AG04449 (cell line): ENCODE measurements at places on chromosomes 2 and 18.

- no peak for DNase-seq
Measured at GRCh38 chr18:74040459-74041332, 106.9 kb downstream of the FBXO15 start.

- no peak for DNase-seq
Measured at GRCh38 chr2:143885461-143885860, 634.5 kb downstream of the ZEB2 start.

- no peak for DNase-seq
Measured at GRCh38 chr2:98480598-98480997, 35.9 kb downstream of the INPP4A start.

GRCh38 chr2:24857746-24858145 lies 62.3 kb downstream of the ADCY3 start:
- DNase-seq = no peak

- no peak for DNase-seq
Measured at GRCh38 chr18:47964053-47964452, 33.6 kb upstream of the SMAD2 start.

GRCh38 chr2:222212571-222212970 lies 86.2 kb downstream of the PAX3 start:
- no peak for DNase-seq

DNA sequence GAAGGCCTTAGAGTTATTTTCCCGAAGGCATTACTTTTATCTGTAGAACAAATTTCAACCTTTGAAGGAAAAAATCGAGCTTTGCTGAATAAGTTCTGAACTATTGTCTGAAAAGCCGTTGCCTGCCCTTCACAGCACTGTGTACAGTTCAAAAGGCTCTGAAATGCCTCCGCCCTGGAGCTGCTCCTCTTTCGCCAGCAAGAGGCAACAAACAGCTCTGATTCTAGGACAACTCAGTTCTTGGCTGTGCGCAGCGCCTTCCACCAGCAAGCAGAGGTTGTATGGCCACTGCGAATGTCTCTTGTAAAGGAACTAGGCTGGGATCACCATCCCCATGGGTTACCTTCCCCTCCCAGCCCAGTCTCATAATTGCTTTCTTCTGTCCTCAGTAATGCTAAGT lies 308.5 kb downstream of the GBX2 start:
- DNase-seq = no peak

- DNase-seq = no peak
Measured at GRCh38 chr2:942775-943460, 7.7 kb upstream of the SNTG2 start.

GRCh38 chr2:223837287-223838061 lies at the start of gene AP1S3:
TSS of gene AP1S3 (minus strand) at chr2:223837582. CDS start at chr2:223837450, 132 bp downstream.
- no peak for DNase-seq

GRCh38 chr2:47381408-47381807 lies 21.5 kb upstream of the MSH2 start:
- DNase-seq = no peak

DNA sequence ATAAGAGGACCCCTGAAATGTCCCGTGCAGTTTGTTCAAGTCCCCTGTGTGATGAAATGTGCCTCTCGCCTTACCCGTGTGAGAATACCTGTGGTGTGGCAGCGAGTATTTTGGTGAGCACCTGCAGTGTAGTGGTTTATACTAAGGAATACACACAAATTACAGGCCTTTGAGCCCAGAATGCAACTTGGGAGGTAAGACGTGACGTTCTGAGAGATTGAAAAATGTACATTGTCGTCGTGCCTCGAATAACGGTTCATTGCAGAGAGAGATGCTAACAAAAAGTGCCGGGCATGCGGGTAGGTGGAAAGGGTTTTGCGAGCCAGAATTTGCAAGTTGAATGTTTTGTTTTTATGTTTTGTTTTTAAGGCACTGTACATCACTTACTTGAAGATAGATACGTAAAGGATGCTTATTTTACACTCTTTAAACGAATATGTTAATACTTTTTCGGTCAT lies 867 bp downstream of the RBBP8 start:
- DNase-seq = no peak

DNA sequence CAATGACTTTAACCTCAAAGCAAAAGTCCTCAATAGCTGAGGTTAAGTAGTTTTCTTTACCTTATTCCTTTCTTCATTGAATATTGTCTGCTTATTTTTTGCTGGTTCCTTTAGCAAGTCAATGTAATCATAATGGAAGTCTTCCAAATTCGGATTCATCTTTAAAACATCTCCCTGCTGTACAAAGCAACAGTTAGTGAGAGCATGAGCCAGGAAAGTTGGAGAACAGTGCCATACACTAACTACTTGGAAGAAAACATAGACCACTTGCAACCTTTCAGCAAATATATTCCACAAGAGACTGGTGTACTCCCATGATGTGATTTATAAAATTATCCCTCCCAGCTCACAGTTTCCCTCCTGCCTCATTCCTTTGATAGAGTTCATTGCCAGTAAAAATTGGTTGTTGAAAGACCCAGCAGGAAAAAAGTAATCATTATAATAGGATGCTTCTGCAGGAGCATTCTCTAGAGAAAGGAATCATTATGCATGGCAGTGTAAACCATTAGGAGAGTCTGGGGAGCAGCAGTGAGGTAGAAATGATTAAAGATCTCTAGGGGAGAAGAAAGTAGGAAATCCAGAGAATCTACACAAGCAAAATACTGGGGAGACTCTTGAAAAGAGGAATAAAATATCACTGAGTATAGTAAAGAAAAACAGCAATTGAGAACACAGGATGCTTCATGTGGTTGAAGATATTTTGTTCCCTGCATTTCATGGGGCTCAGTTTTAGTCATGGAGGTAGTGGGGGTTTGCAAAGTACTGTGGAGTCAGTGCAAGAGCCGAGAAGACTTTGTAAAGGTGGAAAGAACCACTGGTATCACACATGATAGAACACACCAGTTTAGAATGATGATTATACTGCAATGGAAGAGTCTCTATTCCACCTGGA lies 38.6 kb upstream of the TTN start:
- DNase-seq = peak; percentile 28

DNA sequence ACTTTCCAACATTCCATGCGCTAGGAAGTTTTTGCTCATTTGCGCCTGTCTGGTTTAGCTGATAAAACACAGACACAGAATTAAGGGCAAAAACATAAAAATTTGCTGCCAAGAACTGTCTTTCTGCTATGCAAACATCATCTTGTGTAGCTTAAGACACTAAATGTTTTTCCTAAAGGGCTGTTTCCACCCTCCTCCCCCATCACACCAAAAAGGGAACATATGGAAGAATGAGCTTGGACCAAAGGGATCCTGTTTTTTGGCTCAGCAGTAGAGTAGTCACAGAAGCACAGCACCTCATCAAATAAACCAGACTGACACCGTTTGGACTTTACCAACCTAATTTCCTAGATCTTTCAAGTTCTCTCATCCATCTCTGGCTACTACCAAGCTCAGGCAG lies 210.1 kb downstream of the ZNF521 start:
- no peak for DNase-seq

GRCh38 chr18:57744211-57744694 lies 58.9 kb downstream of the ATP8B1 start:
- DNase-seq = no peak

DNA sequence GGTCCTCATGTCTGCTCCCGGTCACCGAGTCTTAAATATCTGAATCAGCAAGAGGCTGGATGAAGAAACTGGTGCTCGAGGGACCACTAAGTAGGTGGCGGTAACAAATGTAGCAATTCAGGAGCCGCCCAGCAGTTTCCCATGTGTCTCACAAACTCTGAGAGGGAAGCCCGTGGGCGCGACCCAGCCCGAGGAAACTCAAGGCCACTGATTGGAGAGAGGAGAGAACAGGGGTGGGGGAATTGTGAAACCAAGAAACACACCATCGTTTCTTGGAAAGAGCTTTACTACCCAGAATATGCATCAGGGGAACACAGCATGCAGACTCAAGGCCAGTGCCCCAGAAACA lies 10.8 kb downstream of the MLPH start:
- no peak for DNase-seq

DNA sequence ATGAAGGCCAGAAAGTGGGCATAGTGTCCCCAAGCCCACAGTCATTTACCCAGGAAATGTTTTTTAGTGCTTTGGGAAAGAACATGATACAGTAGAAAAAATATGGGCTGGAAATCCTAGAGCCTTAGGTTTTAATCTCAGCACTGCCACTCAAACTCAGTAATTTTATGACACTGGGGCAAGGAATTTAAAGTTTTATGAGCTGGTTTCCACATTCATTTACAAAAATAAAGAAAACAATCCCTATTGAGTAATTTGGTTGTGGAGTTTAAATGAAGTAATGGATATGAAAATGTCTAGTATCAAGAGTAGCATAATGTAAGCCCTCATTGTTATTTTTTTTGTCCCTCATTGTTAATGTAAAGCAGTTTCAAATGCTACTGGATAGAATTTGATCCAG lies 51.5 kb upstream of the FRZB start:
- no peak for DNase-seq

DNA sequence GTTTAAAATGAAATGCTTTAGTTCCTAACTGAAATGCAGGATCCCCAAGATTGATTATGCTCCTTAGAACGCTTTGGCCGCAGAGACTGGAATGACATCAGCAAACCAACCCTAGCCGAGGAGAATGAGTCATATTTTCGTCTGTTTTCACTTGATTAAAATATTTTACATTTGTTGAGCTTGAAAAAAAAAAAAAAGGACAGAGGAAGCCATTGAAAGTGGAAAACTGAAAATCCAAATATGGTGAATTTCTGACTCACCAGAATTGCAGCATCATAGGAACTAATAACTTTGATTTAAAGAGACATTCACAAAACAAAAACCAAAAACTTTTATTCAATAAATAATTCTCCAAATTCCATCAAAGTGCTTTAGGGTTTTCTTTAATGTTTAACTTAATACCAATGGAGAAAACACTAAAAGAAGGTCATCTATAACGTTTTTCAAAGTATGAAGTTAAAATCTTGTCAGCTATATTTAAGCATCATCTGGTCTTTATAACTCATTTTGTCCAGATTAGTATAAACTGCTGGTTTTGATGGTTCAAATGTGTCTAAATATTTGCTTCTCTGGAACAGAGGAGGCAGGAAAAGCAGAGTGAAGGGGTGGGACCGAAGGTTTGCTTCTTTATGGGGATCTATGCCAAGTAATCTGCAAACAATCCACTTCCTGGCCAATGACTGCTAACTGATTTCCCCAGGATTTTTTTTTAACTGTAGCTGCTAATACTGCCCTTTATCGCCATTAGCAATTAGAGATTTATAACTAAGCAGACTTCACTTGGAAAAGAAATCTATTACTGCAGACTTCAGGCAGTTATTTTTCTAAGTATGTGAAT lies 30.9 kb upstream of the COL5A2 start:
- peak; percentile 88 for DNase-seq

GRCh38 chr18:42623935-42624334 lies 491.6 kb downstream of the RIT2 start:
- no peak for DNase-seq

DNA sequence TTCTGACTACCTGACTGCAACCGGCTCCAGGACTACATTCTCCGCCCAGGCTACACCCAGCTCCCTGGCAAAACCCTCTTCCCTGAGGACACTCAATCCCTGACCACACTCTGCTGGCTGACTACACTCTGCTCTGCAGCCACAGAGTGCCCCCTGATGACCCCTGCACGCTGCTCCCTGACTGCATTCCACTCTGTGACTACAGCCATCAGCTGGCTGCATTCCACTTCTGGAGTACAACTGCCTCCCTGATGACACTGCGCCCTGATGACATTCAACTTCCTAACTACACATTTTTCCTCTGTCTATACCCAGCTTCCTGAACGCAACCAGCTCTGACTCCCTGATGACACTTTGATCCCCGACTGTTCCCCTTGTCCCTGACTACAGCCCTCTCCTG lies 71.3 kb upstream of the NRXN1 start:
- no peak for DNase-seq

DNA sequence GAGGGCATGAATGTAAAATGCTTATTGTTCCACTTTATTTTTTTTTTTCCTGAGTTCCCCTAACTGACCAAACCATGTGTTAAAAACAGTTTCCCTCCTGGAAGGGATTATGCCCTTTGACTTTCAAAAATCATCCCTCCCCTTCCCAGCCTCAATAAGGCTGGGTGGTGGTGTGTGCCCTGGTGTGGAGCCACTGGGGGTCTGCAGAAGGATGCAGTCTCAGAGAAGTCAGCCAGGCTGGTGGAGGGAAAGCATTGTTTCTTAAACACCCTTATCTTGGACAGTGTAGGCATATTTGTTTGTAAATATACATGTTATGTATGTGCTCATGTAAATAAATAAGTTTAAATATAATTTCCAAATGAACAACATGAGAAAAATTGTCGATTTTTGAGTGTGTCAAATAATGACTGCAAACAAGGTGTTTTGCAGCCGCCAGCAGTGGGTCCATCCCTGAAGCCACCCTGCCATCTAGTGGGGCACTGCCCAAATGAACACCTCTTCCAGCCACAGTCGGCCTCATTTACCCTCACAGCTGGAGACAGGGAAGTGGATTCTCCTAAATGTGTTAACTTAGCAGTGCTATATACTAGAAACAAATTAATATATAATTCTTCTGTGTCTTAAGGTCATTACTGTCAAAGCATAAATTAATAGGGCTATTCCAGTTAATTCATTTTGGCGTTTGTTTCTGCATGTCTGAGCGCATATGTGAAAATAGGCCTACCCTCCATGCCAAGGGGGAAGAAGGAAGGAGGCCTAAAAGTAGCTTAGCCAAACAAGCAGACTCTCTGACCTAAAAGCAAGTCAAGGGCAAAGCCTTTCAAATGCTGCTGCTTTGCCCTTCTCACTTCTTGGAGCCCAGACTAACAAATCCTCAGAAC lies 209.6 kb upstream of the PIK3C3 start:
- no peak for DNase-seq

DNA sequence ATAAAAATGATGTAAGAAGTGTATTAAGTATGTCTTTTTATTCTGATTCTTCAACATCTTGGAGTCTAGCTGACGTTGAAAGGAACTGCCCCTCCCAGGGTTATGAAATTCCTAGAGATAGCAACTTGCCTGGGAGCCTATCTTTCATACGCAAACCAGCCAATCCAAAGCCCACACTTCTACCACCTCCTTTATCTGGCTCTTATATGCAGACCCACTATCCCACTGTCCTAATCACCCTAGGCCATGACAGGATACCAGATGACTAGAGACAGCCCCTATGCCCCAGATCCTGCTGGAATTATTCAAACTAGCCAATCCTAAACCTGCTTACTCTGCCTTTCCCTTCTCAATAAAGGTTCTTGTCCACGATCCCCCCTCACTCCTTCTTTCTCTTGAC lies 11.8 kb upstream of the CDC42EP3 start:
- DNase-seq = no peak

- DNase-seq = no peak
Measured at GRCh38 chr2:26009567-26009963, 24.3 kb upstream of the RAB10 start.

DNA sequence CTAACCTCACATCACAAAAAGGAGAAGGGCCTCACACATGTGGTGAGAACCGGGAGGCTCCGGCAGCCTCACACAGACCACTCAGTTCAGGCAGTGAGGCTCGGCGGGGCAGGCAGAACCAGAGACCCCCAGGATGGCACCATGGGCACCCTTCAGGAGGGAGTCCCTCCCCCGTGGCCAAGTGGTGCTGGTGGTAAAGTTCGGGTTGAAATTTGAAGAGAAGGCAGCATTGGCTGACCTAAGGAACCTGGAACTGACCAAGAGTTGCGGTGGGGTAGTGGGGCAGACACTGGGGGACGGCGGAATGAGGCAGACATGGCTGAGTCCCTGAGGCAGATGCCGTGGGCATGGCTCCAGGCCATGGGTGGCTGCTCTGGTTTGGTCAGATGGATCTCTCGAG lies 239.3 kb upstream of the MYT1L start:
- no peak for DNase-seq

GRCh38 chr2:96170626-96171025 lies 25.4 kb upstream of the DUSP2 start:
- DNase-seq = no peak
